ENCODE measurements at places on chromosomes 3 and 15.

GRCh38 chr3:78857494-78858111, 910.2 kb downstream of the ROBO1 start:
- DNase-seq = no peak

GRCh38 chr15:35496585-35496984, 49.4 kb downstream of the DPH6 start:
- DNase-seq = no peak

DNA sequence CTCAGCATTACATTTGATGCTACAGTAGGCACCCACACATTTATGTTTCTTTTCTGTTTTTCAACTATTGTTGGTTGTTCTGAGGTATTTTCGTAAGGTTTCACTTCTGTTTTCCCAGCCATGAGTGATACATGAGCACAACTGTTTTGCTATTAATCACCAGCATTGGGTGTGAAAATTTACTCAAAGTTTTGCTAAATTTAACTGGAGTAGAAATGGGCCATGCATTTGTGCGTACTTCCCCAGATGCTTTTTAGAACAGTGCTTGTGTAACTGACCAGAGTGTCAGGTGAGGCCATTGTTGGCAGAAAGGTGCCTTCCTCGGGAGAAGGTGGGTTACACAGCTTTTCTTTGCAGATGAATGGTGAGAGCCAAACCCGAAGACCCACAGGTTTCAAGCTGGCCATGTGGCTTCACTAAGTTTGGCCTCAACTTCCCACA, 70.4 kb downstream of the ST6GAL1 start:
- DNase-seq = no peak

DNA sequence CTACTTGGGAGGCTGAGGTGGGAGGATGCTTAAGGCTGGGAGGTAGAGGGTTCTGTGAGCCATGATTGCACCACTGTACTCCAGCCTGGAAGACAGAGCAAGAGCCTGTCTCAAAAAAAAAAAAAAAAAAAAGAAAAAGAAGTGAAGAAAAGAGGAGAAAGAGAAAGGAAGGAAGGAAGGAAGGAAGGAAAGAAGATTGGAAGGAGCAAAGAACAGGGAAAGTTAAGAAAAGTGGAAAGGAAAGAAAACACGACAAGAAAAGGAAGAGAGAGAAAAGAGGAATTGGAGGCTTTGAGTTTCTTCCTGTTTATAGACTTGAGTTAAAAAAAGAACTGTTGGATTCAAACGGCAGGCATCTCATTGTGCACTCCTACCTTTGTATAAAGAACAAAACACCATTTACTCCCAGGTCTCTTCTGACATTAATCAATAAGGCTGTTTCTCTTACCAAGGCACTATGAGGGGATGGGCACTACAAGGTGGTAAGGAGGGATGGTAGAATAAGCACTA, 73.5 kb downstream of the EDEM1 start:
- no peak for DNase-seq

DNA sequence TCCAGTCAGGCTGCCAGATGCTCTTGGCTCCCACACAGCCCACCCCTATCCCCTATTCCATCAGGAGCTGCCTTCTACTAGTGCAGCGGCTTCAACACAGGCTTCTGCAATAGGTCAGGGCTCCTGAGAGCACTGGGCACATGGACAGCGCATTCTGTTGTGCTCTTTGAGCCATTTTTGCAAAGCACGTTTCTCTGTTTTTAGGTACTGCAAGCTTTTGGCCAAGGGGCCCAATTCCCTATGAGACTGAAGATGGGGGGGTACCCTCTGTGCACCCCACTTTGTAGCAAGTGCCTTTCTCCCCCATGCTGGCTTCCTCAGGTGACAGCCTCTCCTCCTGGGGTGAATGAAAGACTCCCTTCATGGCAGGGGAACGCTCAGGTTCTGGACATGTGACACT, 31.2 kb downstream of the CHDH start:
- DNase-seq = no peak

DNA sequence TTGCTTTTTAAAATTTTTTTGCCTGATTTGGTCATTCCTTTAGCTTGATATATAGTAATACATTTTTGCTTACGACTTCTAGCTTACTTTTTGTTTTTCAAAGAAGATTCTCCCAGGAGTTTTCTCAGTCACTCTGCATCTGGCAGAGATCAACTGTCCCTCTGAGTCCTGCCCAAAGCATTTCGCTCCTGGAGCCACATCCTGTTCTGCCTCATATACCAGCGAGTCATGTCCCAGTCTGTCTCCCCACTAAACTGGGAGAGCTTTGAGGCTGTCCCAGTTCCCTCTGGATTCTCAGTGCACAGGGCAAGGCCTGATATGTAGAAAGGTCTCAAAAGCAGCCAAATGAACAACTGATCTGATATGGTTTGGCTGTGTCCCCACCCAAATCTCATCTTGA, 326.3 kb downstream of the ARRDC4 start:
- DNase-seq = no peak

- DNase-seq = no peak
These were observed 43.7 kb upstream of the THSD4 start for GRCh38 chr15:71071529-71071928.

DNA sequence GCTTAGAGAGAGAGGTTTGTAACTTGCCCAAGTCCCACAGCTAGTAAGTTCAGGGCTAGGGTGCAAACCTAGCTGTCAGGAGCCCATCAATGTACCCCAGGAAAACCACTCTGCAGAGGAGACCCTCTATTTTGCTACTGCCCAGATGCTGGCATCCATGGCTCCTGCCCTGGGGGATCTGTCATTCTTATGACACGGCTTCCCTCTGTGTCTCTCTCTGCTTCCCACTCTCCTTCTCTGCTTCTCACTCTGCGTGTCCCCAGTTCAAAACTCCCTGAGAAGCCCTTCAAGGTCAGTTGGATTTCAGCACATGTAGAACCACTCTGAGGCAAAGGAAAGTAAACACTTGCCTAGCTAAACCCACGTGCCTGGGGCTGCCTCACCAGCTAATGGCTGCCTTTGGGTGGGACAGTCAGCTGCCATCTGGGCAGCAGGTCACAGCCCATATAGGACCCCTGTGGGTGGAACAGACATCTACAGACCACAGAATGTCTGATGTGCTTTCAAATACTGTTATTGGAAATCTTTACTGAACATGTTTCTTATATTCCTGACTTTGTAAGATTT, 29.4 kb upstream of the SLCO2A1 start:
- no peak for DNase-seq

GRCh38 chr3:69563981-69564380, 175.3 kb upstream of the MITF start:
- DNase-seq = no peak

GRCh38 chr15:80252121-80252518, at the start of gene CTXND1:
Gene CTXND1 (minus strand): TSS chr15:80252213. CDS start chr15:80201949, 50,264 bp downstream.
- DNase-seq = no peak

GRCh38 chr15:48622237-48622636, 23.3 kb downstream of the FBN1 start:
- DNase-seq = no peak

GRCh38 chr15:71572452-71573053, 237.8 kb upstream of the NR2E3 start:
- DNase-seq = no peak

DNA sequence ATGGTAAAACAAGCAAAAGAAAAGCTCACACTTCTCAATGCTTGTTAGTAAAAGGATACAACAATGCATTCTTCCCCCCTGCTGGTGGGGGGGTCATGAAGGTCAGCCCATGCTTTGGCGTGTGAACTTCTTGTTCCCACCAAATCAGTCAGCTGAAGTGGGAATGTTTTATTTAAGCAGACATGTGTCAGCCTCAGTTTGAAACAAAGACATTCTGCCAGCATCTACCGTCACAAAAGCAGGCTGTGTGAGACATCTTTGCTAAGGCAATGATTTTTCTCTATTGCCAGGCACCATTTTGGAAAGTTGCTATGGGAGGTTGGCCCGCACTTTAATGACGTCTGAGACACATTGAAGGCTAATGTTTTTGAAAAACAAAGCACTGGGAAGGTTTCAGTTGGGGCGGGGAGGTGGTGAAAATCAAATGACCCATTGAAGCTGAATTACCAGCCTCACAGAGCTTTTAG, 206.6 kb downstream of the TLE3 start:
- DNase-seq = no peak

GRCh38 chr3:18208856-18209255, 216.3 kb downstream of the SATB1 start:
- no peak for DNase-seq

DNA sequence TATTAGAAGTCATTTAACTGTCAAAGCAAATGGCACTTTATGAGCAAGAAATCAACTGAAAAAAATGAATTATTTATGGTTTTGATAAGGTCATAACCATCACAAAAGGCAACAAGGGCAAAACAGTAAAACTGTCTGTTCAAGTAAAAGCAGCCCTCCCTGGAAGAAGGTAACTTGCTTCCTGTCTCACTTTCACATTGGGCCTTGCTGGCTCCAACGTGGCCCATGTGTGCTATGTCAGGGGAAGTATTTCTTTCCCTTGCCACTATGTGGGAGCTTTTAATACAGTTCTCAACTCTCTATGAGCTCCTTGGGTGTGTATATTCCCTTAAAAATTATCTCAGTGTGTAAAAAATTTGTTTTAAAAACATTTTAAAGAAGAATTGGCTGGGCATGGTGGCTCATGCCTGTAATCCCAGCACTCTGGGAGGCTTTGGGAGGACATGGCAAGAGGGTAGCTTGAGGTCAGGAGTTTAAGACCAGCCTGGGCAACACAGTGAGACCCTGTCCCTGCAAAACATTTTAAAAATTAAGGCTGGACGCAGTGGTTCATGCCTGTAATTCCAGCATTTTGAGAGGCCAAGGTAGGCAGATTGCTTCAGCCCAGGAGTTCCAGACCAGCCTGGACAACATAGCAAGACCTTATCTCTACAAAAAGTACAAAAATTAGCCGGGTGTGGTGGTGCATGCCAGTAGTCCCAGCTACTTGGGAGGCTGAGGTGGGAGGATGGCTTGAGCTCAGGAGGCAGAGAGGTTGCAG, 45.2 kb upstream of the TJP1 start:
- DNase-seq = no peak

GRCh38 chr15:85595804-85596536, 198.8 kb downstream of the KLHL25 start:
- DNase-seq = no peak

GRCh38 chr15:66004618-66005262, 135.4 kb downstream of the RAB11A start:
- DNase-seq = no peak

DNA sequence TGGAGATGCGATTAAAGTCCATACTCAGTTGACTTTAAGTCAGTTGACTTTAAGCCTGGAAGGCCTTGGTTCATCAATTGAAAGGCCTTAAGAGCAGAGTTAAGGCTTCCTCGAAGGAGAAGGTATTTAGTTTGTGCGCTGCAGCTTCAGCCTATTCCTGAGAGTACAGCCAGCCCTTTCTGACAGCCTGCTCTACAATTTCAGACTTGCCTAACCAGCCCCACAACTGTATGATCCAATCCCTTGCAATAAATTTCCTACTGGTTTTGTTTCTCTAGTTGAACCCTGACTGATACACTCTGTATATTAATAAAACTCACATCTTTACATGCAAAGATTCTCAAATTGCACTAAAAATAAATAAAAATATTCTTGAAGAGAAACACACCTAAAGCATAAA, 66.1 kb upstream of the RORA start:
- no peak for DNase-seq

DNA sequence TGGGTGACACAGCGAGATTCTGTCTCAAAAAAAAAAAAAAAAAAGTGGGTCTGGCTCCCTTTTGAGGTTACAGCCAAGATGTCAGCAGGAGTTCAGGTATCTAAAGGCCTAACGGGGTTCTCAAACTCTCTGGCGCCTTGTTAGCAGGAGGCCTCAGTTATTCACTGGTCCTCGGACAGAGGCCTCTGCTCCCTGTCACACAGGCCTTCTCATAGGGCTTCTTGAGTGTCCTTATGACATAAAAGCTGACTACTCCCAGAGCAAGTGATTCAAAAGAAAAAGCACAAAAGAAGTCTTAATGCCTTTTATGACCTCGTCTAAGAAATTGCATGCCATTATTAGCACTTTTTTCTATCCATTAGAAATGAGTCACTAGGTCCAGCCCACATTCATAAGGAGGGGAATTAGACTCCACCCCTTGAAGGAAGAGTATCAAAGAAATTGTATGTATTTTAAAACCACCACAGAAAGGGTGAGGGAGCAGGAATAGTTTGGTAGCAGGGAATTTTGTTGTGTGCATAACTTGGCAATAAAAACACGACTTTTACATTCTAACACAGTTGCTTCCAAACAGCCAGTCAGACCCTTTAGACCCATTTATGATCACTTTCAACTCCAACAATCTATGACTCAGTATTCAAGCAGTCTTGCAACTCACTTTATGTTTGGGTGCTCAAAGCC, 90.3 kb downstream of the MEX3B start:
- DNase-seq = no peak

DNA sequence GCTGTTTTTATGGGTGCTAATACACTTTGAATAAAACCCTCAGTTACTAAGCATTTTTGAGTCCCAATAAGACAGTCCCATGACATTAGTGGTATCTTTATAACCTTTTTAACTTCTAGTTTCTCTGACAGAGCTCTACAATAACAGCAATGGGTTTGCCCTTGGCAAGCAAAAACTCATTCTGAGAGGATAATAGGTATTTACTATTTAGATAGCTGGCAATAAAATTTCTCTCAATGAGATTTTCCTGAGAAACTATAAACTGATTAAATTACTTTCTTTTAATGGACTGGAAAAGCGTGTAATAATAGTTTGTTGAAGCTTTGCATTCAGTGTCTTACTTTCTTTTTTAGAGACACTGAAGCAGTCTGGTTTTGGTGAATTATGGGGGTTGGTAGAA, 168.0 kb upstream of the MLF1 start:
- no peak for DNase-seq

- DNase-seq = no peak
These were observed 74.1 kb downstream of the MME start for GRCh38 chr3:155154255-155154654.

GRCh38 chr3:157104928-157105652, 54.9 kb downstream of the CCNL1 start:
- DNase-seq = peak; percentile 61

DNA sequence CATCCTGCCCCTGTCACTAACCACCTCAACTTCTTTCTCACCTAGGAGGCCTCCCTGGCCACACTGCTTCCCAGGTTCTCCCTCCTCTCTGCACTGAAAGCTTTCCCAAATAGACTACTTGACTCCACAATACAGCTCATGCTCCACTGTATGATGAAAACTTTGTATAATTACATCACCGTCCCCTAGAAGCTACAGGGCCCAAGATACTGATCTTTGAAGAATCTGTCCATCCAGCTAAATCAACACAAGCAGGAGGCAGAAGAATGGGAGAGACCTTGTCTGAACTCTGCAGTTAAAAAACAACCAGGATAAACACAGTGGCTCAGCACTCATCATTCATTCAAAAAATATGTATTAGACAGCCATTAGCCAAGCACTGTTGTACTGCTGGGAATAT, 26.4 kb upstream of the RPS17 start:
- no peak for DNase-seq

- no peak for DNase-seq
These were observed 2.9 kb downstream of the STOML1 start for GRCh38 chr15:73989001-73989798.

- no peak for DNase-seq
These were observed 293.5 kb downstream of the KBTBD8 start for GRCh38 chr3:67291287-67292252.

Data from NCI-H1436 (cell line).